GM12865 (cell line): ENCODE measurements at places on chromosomes 7 and 10.

GRCh38 chr7:127962589-127963361, 68.5 kb downstream of the LRRC4 start:
- DNase-seq = no peak

DNA sequence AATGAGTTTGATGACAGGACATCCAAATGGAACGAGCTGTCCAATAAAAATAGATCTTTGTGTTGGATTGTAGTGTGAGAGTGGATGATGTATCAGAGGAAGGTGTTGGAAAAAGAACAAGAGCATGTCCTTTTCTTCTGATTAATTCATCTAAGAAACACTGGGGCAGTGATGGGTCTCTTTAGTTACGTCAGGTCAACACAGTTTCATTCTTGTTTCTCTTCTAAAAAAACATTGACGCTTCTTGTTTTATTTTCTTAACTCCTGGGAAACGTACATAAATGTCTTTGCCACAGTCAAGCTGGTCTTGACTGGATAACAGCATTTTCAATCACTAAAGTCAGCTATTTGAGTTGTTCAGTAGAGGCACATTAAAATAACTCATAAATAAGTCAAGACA, 67.0 kb downstream of the PPP1R9A start:
- no peak for DNase-seq

DNA sequence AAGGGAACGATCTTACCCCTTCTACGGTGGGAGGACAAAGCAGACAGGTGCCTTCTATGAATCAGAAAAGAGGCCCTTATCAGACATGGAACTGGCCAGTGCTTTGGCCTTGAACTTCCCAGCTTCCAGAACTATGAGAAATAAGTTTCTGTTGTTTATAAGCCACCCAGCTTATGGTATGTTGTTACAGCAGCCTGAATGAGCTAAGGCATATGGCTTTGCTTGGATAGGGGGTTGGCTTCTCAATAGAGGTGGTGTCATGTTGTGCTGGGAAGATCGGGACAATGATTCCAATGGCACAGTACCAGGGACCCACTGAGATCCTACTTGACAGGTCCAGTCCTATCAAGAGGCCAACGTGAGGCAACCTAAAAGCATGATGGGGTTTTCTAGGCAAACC, 183.4 kb upstream of the BMPER start:
- no peak for DNase-seq

DNA sequence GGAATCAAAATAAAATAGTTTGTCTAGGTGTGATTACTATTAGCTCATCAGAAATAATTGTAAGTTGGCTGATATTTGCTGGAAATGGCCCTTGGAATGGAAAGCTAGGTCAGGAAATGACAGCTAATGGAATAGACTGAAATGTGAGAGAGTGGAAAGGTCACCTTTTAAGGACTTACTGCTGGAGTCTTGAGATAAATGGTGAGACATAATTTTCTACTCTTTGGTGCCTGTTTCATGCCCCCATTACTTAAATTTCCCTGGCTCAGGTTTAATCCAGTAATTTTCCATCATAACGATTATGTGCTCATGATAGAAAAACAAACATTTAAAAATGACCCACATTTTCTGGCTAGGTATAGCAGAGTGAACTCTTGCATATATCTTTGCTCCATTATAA, 123.6 kb downstream of the ADAM22 start:
- no peak for DNase-seq

DNA sequence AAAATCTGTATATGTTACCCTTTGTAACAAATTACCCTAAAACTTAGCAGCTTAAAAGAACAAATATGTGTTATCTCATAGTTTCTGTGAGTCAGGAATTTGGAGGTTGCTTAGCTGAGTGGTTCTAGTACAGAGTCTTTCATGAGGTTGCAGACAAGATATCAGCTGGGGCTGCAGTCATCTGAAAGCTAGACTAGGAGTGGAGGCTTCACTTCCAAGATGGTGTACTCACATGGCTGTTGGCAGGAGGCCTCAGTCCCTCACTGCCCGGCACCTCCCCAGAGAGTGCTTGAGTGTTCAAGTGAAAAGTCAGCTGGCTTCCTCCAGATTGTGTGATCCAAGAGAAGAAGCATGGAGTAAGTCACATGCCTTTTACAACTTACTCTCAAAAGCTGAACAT, 16.9 kb upstream of the GGCT start:
- DNase-seq = no peak

DNA sequence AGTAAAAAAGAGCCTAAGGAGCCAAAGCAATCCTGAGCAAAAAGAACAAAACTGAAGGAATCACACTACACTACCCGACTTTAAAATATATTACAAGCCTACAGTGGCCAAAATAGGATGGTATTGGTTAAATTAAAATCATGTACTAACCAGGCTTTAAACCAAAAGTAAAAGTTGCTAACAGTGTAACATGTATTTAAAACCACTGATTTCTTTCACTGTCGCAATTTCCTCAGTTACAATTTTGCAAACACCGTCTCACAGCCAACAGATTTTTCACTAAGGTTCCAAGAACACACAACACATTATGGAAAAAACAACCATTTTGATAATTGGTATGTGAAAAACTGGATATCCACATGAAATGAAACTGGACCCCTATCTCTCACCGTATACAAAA, 74.0 kb downstream of the JMJD1C start:
- no peak for DNase-seq

DNA sequence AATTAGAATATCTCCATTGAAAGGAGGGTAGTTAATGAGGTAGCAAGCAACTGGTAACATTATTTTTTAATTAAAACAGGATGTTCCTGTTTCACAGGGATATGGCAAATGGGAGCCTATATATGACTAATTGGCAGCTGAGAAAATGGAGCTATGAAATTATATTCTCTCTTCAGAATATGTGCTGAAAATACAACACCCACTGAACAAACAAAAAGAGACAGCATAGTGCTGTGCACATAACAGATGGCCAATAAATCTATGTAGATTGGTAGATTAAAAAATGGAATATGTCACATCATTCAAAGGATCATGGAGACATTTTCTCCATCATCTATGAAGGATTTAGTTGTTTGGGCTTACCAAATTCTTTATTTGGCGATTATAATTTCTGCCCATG, 362.0 kb downstream of the GPR37 start:
- no peak for DNase-seq

DNA sequence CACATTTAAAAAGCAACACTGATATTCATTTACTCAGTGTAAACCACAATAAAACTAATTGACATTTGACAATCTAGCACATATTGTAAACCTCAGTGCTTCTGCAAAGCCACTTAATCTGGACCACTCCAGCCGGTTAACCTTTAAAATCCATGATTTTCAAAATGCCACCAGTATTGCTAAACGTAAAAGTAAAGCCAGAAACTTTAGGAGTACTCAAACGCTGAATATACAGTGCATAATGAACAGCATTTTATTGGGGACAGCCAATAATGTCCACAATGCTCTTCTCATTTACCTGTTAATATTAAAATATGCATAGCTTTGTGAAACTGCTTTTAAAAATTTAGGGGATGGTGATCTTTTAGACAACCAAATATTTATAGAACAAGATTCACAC, 10.8 kb downstream of the HNRNPA2B1 start:
- no peak for DNase-seq

- no peak for DNase-seq
Measured at GRCh38 chr10:117597216-117597615, 54.7 kb downstream of the EMX2 start.

- no peak for DNase-seq
Measured at GRCh38 chr7:85162721-85163120, 24.1 kb downstream of the SEMA3D start.

DNA sequence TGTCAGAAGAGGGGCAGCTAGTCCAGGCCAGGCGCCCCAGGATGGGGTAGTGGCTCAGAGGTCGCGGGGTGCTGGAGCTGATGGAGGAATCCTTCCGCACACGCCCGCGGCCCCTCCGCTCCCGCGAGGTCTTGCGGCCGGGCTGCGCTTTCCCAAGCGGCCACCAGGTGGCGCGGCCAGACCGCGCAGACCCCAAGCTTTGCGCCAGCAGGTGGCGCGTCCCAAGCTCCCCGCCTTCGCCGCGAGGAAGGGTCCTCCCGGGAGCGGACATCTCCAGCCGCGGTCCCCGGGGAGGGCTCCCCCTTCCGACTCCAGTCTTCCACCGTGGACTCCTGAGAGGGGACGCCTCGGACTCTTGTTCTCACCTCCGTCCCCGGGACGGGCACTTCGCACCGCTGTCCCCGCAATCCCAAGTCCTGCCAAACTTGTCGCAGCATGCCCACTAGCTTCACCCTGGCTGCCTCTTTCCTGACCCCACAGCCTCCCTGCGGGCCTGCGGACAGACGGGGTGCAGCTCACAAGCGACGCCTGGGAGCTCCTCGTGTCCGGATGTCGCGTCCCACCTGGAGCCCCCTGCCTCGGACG, 19.4 kb downstream of the KCNK18 start:
- peak; percentile 84 for DNase-seq

DNA sequence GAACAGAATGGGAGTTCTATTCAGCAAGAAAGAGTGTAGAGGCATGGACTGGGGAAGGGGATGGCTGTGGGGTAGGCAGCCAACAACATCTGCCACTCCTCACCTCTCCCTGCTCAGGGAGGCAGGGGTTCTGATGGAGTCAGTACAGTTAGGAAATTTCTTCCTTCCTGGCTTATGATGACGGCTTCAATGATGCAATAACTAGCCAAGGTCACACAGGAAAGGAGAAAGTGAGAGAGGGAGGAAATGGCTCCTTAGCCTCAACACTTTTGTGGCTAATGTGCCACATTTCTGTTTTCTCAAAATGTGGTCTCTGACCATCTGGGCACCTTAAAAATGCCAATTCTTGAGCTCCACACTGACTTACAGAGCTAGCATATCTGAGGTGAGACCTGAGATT, 79.3 kb upstream of the PDZD8 start:
- no peak for DNase-seq

- DNase-seq = no peak
Measured at GRCh38 chr7:417973-418601, 101.6 kb downstream of the PDGFA start.

DNA sequence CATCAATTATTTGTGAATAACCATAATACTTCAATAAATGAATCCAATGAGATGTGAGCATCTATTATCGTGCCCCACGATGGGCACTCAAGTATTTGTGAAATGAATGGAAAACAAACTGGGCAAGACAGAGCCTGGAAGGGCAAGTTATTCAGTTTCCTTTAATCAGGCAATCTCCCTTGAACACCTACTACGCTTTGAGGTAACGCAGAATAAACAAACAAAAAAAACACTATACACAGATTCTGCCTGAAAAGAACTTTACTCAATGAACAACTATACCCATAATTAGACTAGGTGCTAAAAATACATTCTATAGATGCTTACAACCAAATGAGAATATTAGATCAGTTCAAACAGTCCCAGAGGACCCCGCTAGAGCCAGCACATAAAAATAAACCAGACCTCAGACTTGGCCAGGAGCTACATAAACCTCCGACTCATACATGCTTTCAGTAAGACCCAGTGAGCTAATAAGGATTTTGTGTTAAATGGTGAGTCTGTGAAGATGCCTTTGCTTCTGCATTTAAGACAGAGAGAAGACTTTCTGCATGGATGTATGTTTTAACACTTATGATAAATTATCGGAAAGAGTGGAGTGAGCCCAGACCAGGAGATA, 121.3 kb downstream of the MPP7 start:
- DNase-seq = no peak

DNA sequence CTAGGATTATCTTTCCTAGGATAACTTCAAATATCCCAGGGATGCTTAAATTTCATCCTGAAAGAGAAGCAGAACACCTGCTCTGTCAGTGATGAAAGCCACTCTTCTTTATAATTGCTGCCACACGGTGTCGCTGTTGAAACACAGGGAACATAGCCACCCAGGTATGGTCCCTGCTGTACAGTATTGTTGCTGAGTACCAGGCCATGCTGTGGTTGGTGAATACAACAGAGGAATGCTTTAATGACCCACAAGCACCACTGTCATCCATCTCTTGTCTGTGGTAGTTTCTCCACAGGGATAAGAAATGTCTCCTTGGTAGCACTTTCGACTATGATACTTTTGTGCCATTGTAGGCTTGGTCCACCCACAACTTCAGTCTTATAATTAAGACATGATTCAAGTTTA, 70.6 kb upstream of the STARD3NL start:
- DNase-seq = peak; percentile 78

GRCh38 chr10:35637462-35637861, 4.6 kb downstream of the FZD8 start:
- DNase-seq = no peak

DNA sequence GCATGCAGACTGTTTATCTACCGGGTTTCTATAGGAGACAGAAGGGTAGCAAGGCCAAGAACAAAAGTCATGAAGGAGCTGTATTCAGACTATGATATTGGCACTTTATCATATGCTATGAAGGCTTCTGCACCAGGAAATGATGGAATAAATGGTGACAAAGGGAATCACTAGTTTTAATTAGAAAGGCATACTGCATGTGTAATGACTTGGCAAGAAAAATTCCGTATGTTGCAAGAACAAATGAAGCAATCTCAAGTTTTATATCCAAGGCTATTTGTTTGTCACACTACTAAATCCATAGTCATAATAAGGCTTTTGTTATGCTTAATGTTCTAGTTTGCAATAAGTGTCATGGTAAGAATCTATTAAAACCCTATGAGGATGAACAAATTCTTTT, 230.9 kb downstream of the ZEB1 start:
- DNase-seq = no peak

DNA sequence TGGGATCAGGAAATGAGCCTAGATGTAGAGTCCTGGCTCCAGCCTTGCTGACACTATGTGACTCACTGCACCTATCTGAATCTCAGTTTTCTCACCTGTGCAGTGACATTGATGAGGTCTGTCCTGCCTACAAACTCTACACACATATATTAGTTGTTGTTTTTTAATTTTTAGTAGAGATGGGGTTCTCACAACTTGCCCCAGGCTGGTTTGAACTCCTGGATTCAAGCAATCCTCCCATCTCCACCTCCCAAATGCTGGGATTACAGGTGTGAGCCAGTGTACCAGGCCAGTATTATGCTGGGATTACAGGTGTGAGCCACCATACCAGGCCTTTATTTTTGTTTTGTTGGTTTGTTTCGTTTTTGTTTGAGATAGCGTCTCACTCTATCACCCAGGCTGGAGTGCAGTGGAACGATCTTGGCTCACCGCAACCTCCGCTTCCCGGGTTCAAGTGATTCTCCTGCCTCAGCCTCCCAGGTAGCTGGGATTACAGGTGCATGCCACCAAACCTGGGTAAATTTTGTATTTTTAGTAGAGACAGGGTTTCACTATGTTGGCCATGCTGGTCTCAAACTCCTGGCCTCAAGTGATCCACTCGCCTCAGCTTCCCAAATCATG, 11.8 kb upstream of the DDIT4 start:
- no peak for DNase-seq

GRCh38 chr10:119333146-119333792, 125.9 kb downstream of the GRK5 start:
- DNase-seq = no peak

GRCh38 chr10:6162589-6163356, 40.0 kb upstream of the PFKFB3 start:
- no peak for DNase-seq

- DNase-seq = no peak
Measured at GRCh38 chr7:30469303-30469702, 9.3 kb downstream of the NOD1 start.

DNA sequence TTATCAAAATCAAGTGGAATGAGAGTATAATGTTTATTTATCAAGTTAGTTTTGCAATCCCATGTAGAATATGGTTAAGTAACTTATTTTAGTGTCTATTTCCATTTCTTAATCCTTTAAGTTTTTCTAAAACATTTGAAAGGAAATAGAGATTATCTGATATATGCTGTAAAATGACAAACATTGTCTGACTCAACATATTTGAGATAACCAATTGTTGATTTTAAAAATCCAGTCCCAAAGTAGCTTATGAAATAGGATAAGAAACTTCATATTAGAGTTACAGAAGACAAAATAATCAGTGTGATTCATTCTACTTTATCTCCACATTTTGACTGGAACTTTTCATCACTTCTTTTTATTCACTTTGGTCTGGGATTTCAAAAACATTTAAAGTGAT, 38.7 kb upstream of the CDK1 start:
- no peak for DNase-seq
